ENCODE measurements at places on chromosomes 6 and 20. TPM values are rescaled to one million over a fixed set of nuclear protein-coding genes. Genes with fewer than 3 reads are reported as not detected.

DNA sequence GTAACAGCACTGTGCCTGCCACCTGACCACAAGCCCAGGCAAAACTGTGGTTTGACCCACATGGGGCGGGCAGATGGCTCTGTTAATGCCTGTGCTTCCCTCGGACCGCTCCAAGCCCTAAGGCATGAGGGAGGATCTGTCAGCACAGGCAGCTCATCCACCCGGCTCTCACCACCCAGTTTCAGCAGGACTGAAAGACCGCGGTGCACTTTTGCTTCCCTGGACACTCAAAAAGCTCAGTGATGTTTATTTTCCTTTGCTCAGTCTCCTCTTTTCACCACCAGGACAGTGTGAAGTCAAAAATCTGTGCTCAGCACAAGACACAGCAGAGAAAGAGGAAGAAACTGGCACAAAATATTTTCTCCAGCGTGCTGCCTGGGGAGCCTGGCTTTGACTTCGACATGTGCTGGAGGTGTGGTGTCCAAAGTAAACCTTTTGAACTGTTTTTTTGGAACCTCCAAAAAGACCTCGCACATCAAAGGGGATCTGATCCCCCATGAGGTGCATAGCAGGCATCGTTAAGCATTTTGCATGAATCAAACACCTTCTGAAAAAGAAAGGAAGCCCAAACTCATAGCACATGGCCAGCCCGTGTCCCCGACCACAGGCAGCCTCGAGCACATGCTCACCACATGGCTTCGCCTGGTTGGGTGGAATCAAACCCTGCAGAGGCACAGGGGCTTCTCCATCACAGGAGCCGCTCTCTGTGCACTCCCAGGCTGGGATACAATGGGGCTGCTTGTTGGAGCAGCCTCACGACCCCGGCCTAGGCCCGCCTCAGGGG lies 441.7 kb upstream of the JARID2 start:
- no peak overlapping the region for H3K4me3 ChIP-seq
- no peaks in the 10 kb centered on the region for H3K4me1 ChIP-seq
- H3K27me3 ChIP-seq: no peaks in the 10 kb centered on the region
- H3K36me3 ChIP-seq: no peaks in the 10 kb centered on the region
- H3K27ac ChIP-seq: no peak overlapping the region

- H3K27me3 ChIP-seq: no peaks in the 10 kb centered on the region
- H3K27ac ChIP-seq: no peak overlapping the region
- no peak for DNase-seq
These were observed 17.9 kb downstream of the SLC2A12 start for GRCh38 chr6:134034478-134034877.

DNA sequence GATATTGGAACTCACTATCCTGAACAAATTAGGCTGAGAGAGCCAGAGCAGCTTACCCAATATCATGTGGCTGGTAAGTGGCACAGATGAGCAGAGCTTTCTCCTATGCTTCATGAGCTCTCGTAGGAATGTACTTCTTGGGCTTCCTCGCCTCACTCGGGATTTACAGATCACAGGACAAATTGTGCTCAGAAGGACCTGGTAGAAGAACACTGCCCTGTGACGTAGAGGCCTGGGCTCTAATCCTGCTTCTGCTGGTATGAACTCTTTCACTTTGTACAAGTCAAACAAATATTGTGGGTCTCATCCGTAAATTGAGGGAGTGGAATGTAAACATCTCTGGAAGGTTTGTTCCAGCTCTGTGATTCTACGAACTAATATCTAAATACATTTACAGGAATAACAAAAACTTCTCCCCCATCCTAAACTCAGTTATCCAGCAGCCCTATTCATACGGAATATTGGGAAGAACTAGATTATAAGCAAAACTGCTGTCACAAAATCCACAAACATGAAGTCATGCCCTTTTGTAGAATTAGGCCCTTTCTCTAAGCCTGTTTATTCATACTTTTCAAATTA lies 187.6 kb downstream of the CLIC5 start:
- no peaks in the 10 kb centered on the region for H3K27me3 ChIP-seq
- no peak for DNase-seq
- H3K36me3 ChIP-seq: no peaks in the 10 kb centered on the region
- H3K27ac ChIP-seq: no peak overlapping the region

DNA sequence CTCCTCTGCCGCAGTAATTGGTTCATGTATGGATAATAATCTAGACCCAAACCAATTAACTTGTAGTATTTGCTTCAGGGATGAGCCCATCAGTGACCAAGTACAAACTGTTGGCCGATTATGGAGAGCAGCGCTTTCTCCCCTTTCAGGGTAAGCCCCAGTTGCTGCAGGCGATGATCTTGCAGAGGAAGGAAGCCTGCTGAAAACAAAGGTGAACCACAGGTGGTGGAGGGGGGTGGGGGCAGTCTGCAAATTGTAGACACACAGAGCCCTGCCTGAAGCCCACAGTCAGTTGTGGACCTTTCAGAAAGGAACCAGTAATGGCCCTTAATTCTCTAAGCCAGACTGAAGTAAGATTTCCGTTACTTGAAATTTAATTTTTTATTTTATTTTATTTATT lies 167.9 kb upstream of the JARID2 start:
- no peak for DNase-seq
- H3K27me3 ChIP-seq: no peaks in the 10 kb centered on the region
- no peaks in the 10 kb centered on the region for H3K36me3 ChIP-seq
- H3K27ac ChIP-seq: no peak overlapping the region

GNAS gene
- 1,158 TPM for total RNA-seq

EFHC1 gene
- 14.6 TPM for total RNA-seq

DNA sequence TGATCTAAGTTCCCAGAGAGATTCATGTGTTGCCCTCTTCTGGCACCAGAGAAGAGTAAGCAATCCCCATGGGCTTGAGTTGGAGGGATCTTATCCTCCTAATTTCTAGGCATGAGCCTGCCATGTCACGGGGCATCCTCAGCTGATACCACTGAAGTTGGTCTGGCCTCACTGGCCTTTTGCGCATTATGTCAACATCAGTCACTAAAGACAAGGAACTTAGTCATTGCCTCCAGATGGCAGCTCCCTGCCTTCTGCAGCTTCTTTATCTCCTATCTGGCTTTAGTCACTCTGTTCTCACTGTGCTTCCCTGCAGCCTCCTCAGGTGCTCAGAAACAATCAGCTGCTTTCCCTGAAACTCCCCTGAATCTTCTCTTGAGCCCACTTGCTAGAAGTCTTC lies 312.2 kb downstream of the ADGRG6 start:
- H3K36me3 ChIP-seq: no peaks in the 10 kb centered on the region
- H3K27ac ChIP-seq: no peak overlapping the region

- no peaks in the 10 kb centered on the region for H3K36me3 ChIP-seq
- peaks cover 84% of the 10 kb centered on the region for H3K27me3 ChIP-seq
- no peak overlapping the region for H3K27ac ChIP-seq
- DNase-seq: no peak
- peaks cover 3% of the 10 kb centered on the region for H3K4me1 ChIP-seq
These were observed 3.8 kb downstream of the ULBP1 start for GRCh38 chr6:149967591-149967990.

DNA sequence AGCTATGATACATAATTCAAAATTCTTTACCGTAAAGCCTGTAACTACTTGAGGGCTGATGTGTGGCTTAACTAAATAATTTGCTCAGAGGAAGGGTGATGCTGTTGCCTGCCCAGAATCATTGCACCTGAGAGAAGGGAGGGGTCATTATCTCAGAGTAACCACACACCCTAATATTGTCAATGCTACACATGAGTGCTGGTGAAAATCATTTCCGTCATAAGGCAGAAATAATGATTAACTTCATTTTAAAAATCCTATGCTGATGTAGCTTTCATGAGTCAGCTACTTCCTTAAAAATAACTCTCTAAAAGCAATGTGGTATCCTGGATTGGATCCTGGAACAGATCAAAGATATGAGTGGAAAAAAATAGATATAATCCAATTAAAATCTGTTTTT lies 146.4 kb upstream of the FAM83B start:
- DNase-seq: no peak
- no peaks in the 10 kb centered on the region for H3K27me3 ChIP-seq
- no peak overlapping the region for H3K27ac ChIP-seq
- no peak overlapping the region for H3K4me3 ChIP-seq

ASIP gene
- total RNA-seq: 0.79 TPM

TBC1D32 gene
- total RNA-seq: 7.7 TPM

- H3K4me3 ChIP-seq: no peak overlapping the region
- no peak for DNase-seq
- peaks cover 31% of the 10 kb centered on the region for H3K4me1 ChIP-seq
- no peaks in the 10 kb centered on the region for H3K27me3 ChIP-seq
- no peak overlapping the region for H3K27ac ChIP-seq
These were observed 65.4 kb upstream of the MAFB start for GRCh38 chr20:40754339-40754943.

DNA sequence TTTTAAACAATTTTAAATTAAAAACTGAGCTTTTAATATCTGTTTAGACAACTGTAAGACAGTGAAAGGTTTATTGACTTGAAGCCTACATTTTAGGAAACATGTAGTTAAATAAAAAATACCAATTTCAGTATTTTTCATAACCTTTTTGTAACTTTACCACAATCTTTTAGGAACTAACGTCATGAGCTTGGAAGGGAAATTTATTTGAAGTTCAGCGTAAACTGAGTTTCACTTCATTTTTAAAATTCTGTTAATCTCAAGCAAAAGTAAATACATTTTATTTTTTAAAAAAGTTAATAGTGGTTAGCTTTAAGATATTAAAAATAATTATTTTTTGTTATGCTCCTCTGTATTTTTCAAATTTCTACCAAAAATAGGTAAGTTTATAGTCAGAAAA lies 5.5 kb downstream of the CST7 start:
- H3K36me3 ChIP-seq: peaks cover 38% of the 10 kb centered on the region
- peaks cover 24% of the 10 kb centered on the region for H3K27me3 ChIP-seq
- DNase-seq: no peak
- H3K4me3 ChIP-seq: no peak overlapping the region
- peaks cover 48% of the 10 kb centered on the region for H3K4me1 ChIP-seq

TRIM15 gene
- total RNA-seq: not detected

DNA sequence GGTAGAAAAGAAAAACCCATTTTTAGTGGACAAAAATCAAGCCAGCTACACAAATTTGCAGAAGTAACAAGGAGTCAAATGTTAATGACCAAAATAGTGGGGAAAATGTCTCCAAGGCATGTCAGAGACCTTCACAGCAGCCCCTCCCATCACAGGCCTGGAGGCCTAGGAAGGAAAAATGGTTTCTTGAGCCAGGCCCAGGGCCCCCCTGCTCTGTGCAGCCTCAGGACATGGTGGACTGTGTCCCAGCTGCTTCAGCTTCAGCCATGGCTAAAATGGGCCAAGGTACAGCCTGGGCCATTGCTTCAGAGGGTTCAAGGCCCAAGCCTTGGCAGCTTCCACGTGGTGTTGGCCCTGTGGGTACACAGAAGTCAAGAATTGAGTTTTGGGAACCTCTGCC lies 82.5 kb upstream of the CLVS2 start:
- no peaks in the 10 kb centered on the region for H3K4me1 ChIP-seq
- DNase-seq: no peak

RCAN2 gene
- 35.8 TPM for total RNA-seq

- H3K36me3 ChIP-seq: peaks cover 71% of the 10 kb centered on the region
- no peak overlapping the region for H3K27ac ChIP-seq
- no peaks in the 10 kb centered on the region for H3K4me1 ChIP-seq
- no peak for DNase-seq
These were observed 18.0 kb upstream of the MYL9 start for GRCh38 chr20:36523341-36523740.

- H3K36me3 ChIP-seq: no peaks in the 10 kb centered on the region
- H3K4me1 ChIP-seq: no peaks in the 10 kb centered on the region
- H3K27me3 ChIP-seq: peaks cover 10% of the 10 kb centered on the region
- no peak overlapping the region for H3K27ac ChIP-seq
These were observed 69.2 kb upstream of the E2F3 start for GRCh38 chr6:20332441-20333006.

GRCh38 chr6:79841577-79842375 lies 105.6 kb downstream of the ELOVL4 start:
- H3K27ac ChIP-seq: no peak overlapping the region
- no peaks in the 10 kb centered on the region for H3K27me3 ChIP-seq

GRCh38 chr20:49575551-49576060 lies 7.7 kb upstream of the PTGIS start:
- H3K36me3 ChIP-seq: no peaks in the 10 kb centered on the region
- DNase-seq: no peak
- H3K27me3 ChIP-seq: peaks cover 11% of the 10 kb centered on the region
- H3K4me3 ChIP-seq: no peak overlapping the region
- H3K4me1 ChIP-seq: peaks cover 4% of the 10 kb centered on the region
- H3K27ac ChIP-seq: no peak overlapping the region
